GM13977 (cell line): ENCODE measurements at places on chromosomes 7 and 10.

- DNase-seq, result no peak
These were observed 482 bp downstream of the CCDC6 start for GRCh38 chr10:59905731-59906416.

DNA sequence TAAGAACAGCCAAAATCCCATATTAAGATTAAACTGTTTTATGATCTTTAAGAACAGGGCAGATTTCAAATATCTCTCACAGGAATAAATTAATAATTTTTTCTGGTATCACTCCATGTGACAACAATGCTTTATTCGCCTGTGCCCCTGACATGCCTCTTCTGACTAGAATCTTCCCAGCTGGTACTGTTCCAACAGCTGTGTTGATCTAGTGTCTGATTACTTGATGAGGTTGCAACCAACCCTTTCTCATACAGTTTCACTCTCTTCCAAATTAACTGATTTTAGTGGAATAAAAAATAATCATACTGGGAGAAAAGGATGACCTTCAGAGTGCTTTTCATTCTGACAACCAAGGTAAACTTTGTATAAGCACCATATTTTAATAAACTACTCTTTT is 151.9 kb downstream of the CHRM2 start:
- no peak for DNase-seq

- no peak for DNase-seq
These were observed 100.6 kb downstream of the PLXNA4 start for GRCh38 chr7:132475669-132476116.

GRCh38 chr7:101059620-101059942 is 25.7 kb upstream of the TRIM56 start:
- no peak for DNase-seq

GRCh38 chr7:155724327-155725005 is 80.0 kb downstream of the RBM33 start:
- no peak for DNase-seq

DNA sequence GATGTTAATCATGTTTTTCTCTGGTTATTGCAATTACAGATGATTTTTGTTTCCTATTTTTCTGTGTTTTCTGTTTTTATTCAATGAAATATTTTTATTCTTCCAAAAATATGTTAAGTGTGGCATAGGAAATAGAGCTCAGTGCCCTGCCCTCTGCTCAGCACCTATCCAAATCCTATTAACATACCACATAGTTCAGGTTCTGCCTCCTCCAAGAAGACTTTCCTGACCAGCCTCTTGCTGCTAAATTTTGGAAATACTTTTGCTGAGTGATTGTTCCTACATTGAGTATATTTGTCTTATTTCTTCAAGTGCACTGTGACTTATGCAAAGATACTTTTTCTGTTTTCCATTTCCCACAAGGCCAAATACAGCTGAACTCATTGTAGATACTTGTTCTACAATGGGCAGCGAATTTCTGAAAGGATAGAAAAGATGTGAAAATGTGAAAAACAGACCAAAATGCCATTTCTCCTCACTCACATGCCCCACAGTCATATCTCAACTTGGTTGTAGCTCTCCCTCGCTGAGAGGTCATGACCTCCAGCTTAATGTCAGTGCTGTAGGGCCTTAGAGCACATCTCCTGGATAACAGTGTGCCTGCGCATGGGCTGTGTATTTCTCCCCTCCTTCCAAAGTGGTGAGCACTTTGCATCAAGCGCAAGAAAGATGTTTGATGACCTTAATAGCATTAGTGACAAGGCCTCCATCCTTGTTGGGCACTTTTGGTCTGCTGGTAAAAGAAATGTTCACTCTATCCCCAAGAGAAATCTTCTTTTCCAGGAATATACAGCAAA is 677.3 kb downstream of the LRMDA start:
- no peak for DNase-seq

GRCh38 chr7:33039257-33039902 is 23.2 kb downstream of the NT5C3A start:
- DNase-seq, result peak; percentile 18

GRCh38 chr7:8064828-8065227 is 96.2 kb downstream of the GLCCI1 start:
- DNase-seq, result no peak

- no peak for DNase-seq
These were observed 78.5 kb upstream of the MYL10 start for GRCh38 chr7:101707587-101707986.

GRCh38 chr7:90246171-90246570 is 1.2 kb downstream of the CFAP69 start:
- DNase-seq, result no peak

DNA sequence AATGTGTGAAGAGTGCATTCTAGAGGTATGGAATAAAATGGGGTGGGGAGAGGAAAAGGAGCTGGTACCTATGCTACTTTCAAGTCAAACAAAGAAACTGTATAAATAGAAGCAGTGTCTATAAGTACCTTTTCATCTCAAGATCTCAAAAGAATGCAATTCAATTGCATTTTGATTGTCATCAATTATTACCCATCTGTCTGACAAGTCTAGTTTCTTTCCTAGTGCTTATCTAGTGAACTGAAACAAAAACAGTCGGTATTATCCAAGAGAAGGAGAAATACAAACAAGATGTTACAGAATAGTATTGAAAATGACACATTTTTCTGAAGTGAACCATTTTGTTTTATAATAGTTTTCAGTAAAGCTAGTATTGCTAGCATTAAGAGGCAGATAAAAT is 754.5 kb upstream of the LRRN3 start:
- no peak for DNase-seq

DNA sequence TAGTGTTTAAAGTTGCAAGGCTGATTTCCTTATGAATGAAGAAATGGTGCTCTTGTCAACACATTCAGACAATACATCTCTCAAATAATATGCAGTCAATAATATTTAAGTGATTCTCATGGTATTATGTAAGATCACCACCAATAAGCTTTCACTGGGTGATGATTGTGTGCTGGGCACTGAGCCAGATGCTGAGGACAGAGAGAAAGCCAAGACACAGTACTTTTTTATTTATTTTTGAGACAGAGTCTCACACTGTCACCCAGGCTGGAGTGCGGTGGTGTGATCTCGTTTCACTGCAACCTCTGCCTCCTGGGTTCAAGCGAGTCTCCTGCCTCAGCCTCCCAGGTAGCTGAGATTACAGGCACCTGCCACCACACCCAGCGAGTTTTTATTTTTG is 130.6 kb upstream of the LSM8 start:
- DNase-seq, result no peak

DNA sequence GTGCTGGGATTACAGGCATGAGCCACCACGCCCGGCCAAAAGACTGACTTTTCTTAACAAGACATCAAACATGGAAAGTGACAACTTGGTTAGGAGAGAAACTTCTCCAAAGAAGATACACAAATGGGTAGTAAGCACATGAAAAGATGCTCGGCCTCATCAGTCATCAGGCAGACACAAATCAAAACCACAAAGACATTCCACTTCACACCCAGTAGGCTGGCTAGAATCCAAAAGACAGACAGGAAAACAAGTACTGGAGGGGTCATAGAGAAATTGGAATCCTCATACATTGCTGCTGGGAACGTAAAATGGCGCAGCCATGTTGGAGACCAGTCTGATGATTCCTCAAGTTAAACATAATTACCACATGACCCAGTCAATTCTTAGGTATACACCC is 16.4 kb downstream of the SEPHS1 start:
- no peak for DNase-seq

GRCh38 chr7:135693558-135693957 is 31.2 kb downstream of the STMP1 start:
- no peak for DNase-seq

DNA sequence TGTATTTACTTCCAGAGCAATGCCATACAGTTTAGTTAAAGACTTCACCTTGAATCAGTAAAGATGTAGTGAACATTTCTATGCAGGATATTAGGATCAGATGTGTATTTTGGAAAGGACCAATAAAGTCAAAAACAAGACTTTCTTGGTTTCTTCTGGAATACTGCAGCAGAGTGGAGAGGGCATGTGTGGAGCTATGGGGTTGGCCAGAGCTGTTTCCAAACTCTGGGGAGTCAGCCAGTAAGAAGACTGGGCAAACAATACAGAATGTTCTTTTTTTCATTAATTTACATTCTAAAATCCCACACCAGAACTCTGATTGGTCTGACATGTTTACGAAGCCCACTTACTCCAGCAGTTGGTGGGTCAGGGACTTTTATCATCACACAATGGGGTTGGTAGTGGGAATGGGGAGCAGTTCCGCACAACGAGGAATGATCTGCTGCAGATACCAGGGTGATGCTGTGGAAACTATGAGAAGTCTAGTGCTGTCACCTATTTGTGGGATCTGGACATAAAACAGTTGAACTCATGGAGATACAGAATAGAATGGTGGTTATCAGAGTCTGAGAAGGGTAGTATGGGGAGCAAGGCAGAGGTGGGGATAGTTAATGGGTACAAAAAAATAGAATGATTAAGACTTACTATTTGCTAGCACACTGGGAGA is 267.7 kb downstream of the MALRD1 start:
- DNase-seq, result no peak

DNA sequence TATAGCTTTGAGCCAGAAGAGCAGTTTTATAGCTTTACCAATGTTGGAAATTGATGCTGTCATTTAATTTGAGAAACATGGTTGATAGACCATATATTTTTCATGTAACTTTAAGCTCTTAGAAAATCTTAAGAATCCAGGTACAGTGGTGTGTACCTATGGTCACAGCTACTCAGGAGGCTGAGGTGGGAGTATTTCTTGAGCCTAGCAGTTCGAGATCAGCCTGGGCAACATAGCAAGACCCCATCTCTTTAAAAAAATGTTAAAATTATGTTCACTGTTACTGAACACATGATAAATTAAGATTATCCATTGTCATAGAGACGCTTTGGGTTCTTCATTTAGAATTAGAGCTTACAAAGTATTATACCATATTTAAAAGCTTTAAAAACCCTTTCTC is 18.2 kb downstream of the REEP3 start:
- DNase-seq, result no peak

DNA sequence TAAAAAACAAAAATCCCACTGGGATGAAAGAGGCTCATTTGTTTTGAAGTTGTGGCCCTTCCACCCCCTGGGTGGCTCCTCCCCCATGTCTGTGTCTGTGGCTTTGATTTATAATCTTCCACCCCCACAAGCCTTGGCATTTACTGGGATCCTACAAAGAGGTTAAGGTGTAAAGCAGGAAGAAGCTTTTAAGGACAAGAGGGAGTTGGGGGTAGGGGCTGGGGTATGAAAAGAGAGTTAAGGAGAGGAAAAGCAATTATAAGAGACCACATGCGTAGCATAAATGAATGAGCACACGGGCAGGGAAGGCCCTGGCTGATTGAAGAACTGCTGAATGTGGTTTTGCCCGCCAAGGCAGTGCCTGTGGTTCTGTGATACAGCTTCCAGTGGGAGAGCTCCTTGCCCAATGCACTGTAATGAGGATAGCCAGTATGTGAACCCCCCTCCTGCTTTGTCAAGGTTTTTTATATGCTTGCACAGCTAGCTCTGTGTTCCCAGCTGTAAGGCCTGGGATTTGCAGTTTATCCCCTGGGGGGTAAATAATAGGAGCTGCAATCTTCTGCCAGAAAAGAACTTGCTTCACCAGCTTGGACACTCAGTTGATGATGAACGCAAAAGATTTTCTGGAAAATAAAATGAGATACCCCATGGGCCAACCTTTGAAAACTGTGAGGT is 34.7 kb upstream of the KMT2E start:
- no peak for DNase-seq

DNA sequence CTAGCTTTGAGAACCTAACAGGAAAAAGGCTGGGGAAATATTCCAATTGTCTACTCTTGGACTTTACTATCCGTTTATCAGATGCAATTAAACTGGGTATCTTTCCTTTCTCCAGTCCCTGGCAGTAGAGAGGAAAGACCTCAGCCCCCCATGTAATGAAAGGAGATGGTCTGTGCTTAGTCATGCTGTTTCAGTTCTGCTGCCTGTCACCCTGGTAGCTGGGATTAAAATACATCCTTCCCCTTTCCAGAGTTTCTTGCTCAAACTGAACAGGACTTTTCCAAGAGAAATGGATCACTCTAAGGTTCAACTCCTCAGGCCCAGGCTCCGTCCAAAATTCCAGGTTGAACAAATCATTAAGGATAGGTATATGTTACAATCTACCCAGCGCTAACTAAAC is 202.9 kb downstream of the PTEN start:
- no peak for DNase-seq

- DNase-seq, result no peak
These were observed 384.7 kb upstream of the FZD8 start for GRCh38 chr10:36026656-36027390.

DNA sequence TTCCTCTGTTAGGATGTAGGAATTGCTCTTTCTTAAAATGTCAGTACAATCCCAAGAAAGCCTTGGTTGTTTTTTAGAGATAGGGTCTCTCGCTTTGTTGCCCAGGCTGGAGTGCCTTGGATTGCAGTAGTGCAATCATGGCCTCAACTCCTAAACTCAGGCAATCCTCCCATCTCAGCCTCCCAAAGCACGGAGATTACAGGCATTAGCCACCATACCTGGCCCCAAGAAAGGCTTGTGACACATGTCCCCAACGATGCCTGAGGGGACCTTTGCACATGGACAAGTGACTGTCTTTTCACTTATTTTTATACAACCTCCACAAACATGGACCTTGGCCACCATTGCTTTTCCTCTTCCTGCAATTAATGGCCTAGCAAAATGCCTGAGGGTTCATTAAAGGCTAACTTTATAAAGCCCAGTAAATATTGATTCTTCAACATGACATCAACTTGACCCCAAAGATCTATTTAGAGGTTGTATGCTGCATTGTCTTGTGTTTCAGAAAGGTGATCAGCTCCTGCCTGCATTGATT is 10.0 kb upstream of the SPOCK2 start:
- no peak for DNase-seq

GRCh38 chr7:77417801-77418200 is 1.7 kb upstream of the GSAP start:
- DNase-seq, result no peak

- no peak for DNase-seq
These were observed 126.7 kb downstream of the DPP6 start for GRCh38 chr7:154178895-154179294.

GRCh38 chr7:123972045-123972444 is 47.0 kb downstream of the SPAM1 start:
- no peak for DNase-seq

DNA sequence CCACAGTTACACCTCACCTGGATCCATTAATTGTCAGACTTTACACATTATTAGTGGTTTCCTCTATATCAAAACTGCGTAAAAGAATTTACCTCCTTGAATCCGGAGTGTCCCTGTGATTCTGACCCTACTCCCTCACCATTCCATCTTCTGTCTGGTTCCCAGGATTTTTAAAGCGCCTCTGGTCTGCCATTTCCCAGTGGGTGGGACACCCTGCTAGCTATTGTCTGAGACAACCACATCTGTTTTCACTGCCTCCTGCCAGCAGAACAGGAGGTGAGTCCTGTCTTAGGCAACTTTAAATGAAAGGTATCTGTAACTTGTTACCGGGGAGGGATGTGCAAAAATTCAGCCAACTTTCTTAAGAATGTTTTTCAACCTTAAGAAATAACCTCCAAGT is 2.3 kb downstream of the MACROH2A2 start:
- no peak for DNase-seq

GRCh38 chr7:44283381-44284211 is 41.8 kb downstream of the CAMK2B start:
- no peak for DNase-seq
